Gastroesophageal sphincter (tissue), 4 donors: ENCODE measurements at places on chromosomes 13 and 19. TPM values are rescaled to one million over a fixed set of nuclear protein-coding genes. Genes with fewer than 3 reads are reported as not detected.

DNA sequence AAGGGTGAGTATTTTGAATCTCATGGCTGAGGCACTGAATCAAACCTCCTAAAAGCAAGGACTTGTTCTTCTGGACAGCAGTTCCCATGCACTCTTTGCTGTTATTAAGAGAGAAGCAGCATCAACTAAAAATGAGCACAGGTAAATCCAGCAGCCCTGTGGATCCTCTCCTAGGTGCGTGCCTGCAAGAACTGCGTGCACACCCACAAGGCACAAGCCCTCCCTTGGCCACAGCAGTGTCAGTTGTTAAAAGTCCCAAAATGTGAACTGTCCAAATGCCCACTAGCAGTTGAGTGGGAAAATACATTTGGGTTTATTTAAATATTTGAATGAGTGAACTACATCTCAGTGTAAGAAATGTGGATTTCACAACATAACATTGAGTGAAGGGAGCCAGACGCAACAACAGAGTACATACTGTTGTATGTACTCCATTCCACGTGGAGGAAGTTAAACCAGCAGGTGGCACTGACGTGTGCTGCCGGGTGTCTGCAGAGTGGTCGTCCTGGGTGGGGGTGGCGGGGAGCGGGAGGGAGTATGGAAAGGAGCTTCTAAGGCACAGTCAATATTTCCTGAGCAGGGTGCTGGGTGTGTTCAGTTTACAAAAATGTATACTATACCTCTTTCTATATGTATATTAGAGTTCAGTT lies 266.4 kb downstream of the NALCN start:
- H3K27me3 ChIP-seq, result peaks cover 62% of the 10 kb centered on the region
- no peak for ATAC-seq
- H3K4me1 ChIP-seq, result no peaks in the 10 kb centered on the region
- H3K27ac ChIP-seq, result no peak overlapping the region

Gene CYP4F2
- total RNA-seq, result not detected

DNA sequence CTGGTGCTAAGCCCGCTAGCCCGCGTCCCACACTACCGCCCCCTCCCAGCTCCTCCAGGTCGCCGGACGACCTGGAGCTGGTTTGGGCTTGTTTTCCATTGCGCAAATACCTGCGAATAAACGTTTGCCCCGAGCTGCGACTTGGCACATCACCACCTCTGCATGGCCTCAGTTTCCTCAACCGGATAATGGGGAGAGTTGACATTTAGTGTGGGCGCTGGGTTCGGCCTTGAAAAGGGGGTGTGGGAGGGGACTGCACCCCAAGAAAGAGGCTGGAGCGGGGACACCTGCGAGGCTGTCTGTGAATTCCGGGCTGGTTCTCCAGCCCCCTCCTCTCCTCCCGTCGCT lies 11.0 kb upstream of the JUND start:
- peaks cover 20% of the 10 kb centered on the region for H3K4me1 ChIP-seq
- no peaks in the 10 kb centered on the region for H3K27me3 ChIP-seq
- H3K4me3 ChIP-seq, result peak overlapping the region; percentile 83
- H3K27ac ChIP-seq, result peak overlapping the region; percentile 99
- H3K36me3 ChIP-seq, result no peaks in the 10 kb centered on the region

Gene TMEM238
- not detected for total RNA-seq

- no peak for ATAC-seq
- no peak overlapping the region for H3K4me3 ChIP-seq
- H3K4me1 ChIP-seq, result peaks cover 83% of the 10 kb centered on the region
- no peaks in the 10 kb centered on the region for H3K36me3 ChIP-seq
Measured at GRCh38 chr19:10896851-10897526, 25.6 kb downstream of the CARM1 start.

DNA sequence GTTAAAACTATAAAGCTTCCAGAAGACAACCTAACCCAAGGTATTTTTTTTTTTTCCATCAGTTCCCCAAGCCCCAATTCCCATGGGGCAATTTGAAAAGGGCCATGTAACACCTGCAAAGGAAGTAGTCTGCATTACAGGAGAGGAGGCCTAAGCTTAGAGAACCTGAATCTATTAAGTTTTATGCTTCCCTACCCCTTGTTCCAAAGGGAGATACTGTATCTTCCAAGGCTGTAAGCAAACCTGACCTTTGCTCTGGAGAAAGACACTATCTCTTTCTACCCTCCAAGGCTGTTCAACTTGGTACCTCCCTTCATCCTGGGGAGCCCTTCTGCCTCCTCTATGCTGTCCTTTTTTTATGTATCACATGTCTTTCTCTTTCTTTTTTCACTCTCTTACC lies 15.0 kb downstream of the KATNAL1 start:
- H3K36me3 ChIP-seq, result no peaks in the 10 kb centered on the region
- H3K4me1 ChIP-seq, result peaks cover 8% of the 10 kb centered on the region
- no peak for ATAC-seq
- no peaks in the 10 kb centered on the region for H3K27me3 ChIP-seq
- no peak overlapping the region for H3K4me3 ChIP-seq

- H3K4me3 ChIP-seq, result no peak overlapping the region
- ATAC-seq, result no peak
- H3K27me3 ChIP-seq, result no peaks in the 10 kb centered on the region
Measured at GRCh38 chr13:108113407-108113806, 101.9 kb downstream of the LIG4 start.

DNA sequence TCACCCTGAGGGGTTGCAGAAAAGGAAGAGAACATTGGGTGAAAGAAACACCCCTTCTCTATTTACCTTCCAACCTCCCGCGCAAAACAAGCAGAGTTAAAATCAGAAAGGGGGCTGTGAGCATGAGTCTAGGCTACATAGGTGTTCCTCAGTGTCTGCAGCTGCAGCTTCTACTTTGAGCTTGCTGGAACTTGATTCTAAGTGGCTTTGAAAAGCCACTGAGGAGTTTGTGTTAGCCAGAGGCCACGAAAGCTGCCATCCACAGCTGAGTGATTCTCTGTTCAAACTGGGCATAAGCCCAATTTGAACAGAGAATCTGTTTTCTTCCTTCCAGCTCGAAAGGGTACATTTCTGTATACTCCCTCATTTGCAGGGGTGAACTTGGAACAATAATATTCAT lies 343.9 kb downstream of the PCDH9 start:
- no peaks in the 10 kb centered on the region for H3K4me1 ChIP-seq
- H3K27me3 ChIP-seq, result no peaks in the 10 kb centered on the region
- peak; percentile 19 for ATAC-seq
- H3K27ac ChIP-seq, result no peak overlapping the region
- H3K36me3 ChIP-seq, result no peaks in the 10 kb centered on the region

GRCh38 chr13:99580500-99581268 lies 79.4 kb downstream of the TM9SF2 start:
- no peak for ATAC-seq
- H3K27me3 ChIP-seq, result peaks cover 4% of the 10 kb centered on the region
- H3K36me3 ChIP-seq, result no peaks in the 10 kb centered on the region
- H3K4me3 ChIP-seq, result no peak overlapping the region
- no peak overlapping the region for H3K27ac ChIP-seq

- H3K4me3 ChIP-seq, result no peak overlapping the region
- H3K36me3 ChIP-seq, result no peaks in the 10 kb centered on the region
- peaks cover 55% of the 10 kb centered on the region for H3K27me3 ChIP-seq
- no peak overlapping the region for H3K27ac ChIP-seq
Measured at GRCh38 chr19:280541-281009, 10.6 kb downstream of the PLPP2 start.

DNA sequence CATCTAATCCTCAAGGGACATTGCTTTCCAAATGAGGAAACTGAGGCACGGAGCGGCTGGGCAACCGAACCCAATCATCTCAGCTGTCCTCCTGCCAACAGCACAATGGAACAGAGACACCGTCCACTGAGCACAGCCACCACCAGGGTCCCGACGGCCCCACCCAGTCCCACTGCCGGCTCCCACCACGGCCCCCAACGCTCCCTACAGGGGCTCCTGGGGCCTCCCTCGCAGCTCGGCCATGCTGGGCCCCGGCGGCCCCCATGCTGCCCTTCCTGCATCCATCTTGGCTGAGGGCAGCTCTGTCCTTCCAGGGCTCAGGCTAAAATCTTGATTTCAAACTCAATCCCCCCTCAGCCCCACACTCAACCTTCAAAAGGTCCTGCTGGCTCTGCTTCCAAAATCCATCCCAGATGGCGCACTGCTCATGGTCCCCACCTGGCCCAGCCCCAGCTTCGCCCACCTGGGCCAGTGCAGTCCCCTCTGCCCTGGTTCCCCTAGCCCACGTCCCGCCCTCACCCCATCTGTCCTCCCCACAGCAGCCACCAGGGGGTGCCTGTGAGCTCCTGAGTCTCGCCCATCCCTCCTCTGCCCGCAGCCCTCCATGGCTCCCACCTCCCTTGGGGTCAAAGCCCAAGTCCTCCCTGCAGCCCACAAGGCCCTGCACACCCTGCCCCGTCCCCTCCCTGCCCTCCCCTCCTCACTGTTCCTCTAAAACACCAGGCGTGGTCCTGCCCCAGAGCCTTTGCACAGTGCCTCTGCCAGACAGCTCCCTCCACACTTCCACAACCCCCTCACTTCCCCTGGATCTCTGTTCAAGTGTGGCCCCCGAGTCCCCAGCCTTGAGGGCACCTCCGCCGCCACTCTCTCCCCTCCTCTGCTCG lies 7.9 kb downstream of the PIP5K1C start:
- H3K4me1 ChIP-seq, result peaks cover 30% of the 10 kb centered on the region
- no peaks in the 10 kb centered on the region for H3K36me3 ChIP-seq

Gene BRCA2
- 1.0 TPM for total RNA-seq

DNA sequence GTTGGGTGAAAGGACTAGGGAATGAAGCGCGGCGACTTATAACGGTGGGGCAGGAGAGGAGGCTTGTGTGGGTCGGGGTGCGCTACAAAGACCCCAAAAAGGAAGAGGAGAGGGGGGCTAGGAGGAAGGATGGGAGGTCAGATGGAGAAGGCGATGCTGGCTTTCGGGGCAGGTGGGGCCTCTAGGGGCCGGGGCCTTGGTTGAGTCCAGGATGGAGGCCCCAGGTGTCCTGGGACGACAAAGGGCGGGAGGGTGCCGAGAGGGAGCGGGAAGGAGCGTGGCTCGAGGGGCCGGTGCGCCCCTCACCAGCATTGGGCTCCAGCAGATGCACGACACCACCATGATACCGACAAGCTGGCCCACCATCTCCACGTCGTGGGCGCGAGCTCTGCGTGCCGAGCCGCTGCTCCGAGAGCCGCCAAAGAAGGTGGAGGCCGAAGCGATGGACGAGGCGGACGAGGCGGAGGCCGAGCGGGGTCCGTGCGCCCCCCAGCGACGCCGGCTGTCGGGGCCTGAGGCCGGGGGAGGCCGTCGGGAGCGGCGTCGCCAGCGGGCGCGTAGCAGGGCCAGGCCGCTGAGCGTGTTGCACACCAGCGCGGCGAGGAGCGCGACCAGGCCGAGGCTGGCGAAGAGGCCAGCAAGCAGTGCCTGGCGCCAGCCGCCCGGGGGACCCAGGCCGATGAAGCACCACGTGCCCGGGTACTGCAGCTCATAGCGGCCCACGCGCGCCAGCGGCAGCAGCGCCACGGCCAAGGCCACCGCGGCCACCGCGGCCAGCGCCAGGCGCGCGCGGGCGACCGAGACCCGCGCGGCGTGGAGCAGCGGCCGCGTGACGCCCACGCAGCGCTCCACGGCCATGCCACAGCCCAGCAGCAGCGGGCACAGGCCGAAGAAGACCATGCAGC lies 1.8 kb downstream of the PTGER1 start:
- H3K4me3 ChIP-seq, result no peak overlapping the region
- no peak for ATAC-seq
- H3K36me3 ChIP-seq, result peaks cover 45% of the 10 kb centered on the region
- H3K27me3 ChIP-seq, result peaks cover 34% of the 10 kb centered on the region

- H3K4me1 ChIP-seq, result no peaks in the 10 kb centered on the region
- no peak overlapping the region for H3K4me3 ChIP-seq
- H3K27me3 ChIP-seq, result peaks cover 9% of the 10 kb centered on the region
- H3K27ac ChIP-seq, result no peak overlapping the region
- no peak for ATAC-seq
Measured at GRCh38 chr19:5738423-5738822, 18.0 kb downstream of the CATSPERD start.

Gene EPSTI1
- 7.1 TPM for total RNA-seq

GRCh38 chr19:14954071-14954655 lies 12.9 kb downstream of the OR7C2 start:
- no peaks in the 10 kb centered on the region for H3K4me1 ChIP-seq
- no peak for ATAC-seq
- H3K36me3 ChIP-seq, result no peaks in the 10 kb centered on the region
- no peak overlapping the region for H3K27ac ChIP-seq
- peaks cover 49% of the 10 kb centered on the region for H3K27me3 ChIP-seq

GRCh38 chr13:77207943-77208342 lies 119.0 kb downstream of the MYCBP2 start:
- no peak overlapping the region for H3K4me3 ChIP-seq
- H3K27me3 ChIP-seq, result no peaks in the 10 kb centered on the region
- no peaks in the 10 kb centered on the region for H3K4me1 ChIP-seq

Gene VAV1
- 2.3 TPM for total RNA-seq

Gene ZNF417
- total RNA-seq, result 13.9 TPM

DNA sequence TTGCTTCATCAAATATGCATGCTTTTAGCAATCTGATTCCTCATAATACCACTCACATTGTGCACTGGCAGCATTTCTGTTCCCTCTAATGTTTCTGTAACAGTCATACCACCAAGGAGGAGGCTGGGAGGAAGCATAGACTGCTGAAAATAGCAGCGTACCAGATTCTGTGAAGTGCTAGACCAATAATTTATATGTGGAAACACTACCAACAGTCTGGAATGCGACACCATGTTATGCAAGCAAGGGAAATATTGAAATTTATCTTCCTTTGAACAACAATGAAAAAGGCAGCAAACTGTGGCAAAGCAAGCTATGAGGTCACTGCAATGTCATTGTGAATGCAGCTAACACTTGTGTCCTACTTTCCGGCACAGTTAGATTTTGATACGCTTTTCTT lies 1388.0 kb downstream of the EFNB2 start:
- no peaks in the 10 kb centered on the region for H3K4me1 ChIP-seq
- no peak overlapping the region for H3K4me3 ChIP-seq
- no peak overlapping the region for H3K27ac ChIP-seq

- no peak overlapping the region for H3K4me3 ChIP-seq
- H3K27ac ChIP-seq, result peak overlapping the region; percentile 98
Measured at GRCh38 chr19:6057651-6058517, 52.4 kb downstream of the RFX2 start.

Gene CD79A
- total RNA-seq, result 0.40 TPM

GRCh38 chr19:51022526-51022925 lies 3.0 kb upstream of the KLK10 start:
- no peak overlapping the region for H3K27ac ChIP-seq
- no peak for ATAC-seq
- peaks cover 93% of the 10 kb centered on the region for H3K27me3 ChIP-seq
- no peaks in the 10 kb centered on the region for H3K36me3 ChIP-seq

GRCh38 chr13:69946511-69946910 lies 161.1 kb upstream of the ATXN8OS start:
- H3K36me3 ChIP-seq, result no peaks in the 10 kb centered on the region
- no peaks in the 10 kb centered on the region for H3K27me3 ChIP-seq
- no peak for ATAC-seq
- H3K4me1 ChIP-seq, result no peaks in the 10 kb centered on the region
- no peak overlapping the region for H3K4me3 ChIP-seq

- no peak for ATAC-seq
- no peak overlapping the region for H3K27ac ChIP-seq
- no peaks in the 10 kb centered on the region for H3K36me3 ChIP-seq
- no peaks in the 10 kb centered on the region for H3K27me3 ChIP-seq
- no peaks in the 10 kb centered on the region for H3K4me1 ChIP-seq
Measured at GRCh38 chr13:62418872-62419271, 1003.2 kb upstream of the PCDH20 start.

Gene TEX26
- total RNA-seq, result 1.7 TPM

GRCh38 chr13:24168979-24169378 lies 8.5 kb downstream of the SPATA13 start:
- H3K4me3 ChIP-seq, result no peak overlapping the region
- peaks cover 7% of the 10 kb centered on the region for H3K27me3 ChIP-seq
- H3K27ac ChIP-seq, result peak overlapping the region; percentile 52
- peaks cover 17% of the 10 kb centered on the region for H3K4me1 ChIP-seq
- H3K36me3 ChIP-seq, result no peaks in the 10 kb centered on the region
- ATAC-seq, result no peak
